ENCODE measurements at places on chromosomes 4 and X.

DNA sequence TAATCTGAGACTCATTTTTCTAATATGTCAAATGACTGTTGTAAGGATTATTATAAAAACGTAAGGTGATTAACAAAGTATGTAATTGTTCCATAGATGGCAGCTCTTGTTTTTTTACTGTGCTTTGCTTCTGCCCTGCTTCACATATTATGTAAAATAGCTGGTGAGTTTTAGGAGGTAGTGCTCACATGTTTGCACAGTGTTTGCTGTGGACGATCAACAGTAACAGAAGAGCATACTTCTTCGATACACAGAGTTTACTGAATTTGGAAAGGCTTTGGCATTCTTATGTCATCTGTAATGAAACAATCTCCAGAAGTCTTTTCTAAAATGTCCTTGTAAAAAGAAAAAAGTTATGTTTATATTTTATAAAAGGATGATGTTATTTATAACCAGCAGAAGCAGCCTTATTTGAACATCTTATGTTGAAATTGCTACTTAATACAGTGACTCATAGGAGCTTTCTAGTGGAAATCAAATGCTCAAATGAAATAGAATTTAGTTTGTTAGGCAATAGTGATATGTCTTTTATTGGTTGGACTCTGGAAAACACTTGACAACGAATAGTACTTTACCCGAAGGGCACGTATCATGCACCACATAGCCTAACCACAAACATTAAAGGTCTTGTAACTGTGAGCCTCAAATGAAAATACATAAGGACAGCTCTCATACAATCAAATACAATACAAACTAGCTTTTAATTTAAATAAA lies 1.9 kb upstream of the MTTP start:
- no peak for DNase-seq

DNA sequence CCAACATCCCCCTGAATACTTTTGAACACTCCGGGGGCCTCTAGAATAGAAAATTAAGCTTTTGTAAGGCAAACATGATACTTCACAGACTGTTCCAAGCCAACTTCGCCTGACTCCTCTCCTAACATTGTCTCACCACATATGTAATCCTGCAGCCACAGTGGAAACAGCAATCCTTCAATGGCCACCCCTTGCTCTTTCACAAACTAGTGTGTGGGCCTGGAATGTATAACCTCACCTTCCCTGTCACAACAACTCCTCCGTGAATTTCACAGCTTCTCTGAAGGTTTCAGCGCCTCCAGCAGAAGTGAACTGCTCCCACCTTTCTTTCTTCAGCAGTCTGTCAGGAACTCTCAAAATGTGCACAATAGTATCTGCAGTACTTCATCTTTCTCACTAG lies 185.1 kb downstream of the ADGRL3 start:
- DNase-seq = no peak

GRCh38 chr4:123299212-123299691 lies 97.3 kb upstream of the SPRY1 start:
- no peak for DNase-seq

DNA sequence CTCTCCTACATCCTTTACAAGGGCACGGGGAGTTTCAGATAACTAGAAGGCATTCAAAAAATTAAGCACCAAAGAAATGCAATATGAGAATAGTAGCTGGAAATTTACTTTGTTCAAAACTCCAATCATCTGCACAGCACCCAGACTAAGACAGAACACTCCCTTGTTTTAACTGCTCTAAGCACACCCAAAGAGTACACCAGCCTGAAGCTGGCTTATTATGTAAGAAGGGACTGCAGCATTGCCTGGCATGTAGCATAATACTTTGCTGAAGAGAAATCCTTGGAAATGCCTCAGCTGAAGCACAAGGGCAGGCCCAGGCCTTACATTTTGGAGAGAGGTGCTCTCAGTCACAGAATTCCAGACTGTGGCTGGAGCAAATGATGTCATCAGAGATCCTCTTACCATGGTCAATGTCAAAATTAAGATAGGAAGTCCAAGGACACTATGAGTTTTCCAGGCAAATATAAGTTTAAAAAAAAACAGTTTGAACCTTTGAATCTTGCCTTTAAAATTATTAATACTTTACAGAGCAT lies 14.8 kb downstream of the ARHGEF6 start:
- no peak for DNase-seq

DNA sequence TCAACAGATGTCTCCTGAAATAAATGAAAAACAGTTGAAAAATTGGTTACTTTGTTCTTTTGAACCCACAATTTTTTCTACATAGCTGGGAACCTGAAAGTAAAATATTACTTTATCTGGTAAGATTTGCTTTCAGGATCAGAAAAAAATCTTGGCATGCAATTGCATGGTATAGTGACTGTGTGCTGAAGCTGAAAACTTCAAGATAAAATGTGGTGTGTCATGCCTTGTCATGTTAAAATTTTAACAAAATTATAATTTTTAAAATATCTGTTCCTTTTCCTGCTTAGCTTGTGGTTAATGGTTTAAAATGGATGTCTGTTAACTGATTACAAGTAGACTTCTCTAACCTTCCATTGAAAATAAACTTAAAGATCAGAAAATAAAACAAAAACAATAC lies 904.8 kb downstream of the PDHA2 start:
- DNase-seq = no peak

DNA sequence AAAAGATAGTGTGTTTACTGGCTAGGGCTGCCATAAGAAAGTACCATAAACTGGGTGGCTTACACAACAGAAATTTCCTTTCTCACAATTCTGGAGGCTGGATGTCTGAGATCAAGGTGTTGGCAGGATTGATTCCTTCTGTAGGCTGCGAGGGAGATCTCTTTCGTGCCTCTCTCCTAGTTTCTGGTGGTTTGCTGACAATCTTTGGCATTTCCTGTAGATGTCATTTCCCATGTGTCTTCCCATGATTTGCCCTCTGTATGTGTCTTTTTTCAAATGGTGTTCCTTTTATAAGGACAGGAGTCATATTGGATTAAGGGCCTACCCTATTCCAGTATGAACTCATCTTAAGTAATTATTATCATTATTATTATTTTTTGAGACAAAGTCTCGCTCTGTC lies 27.9 kb upstream of the LCORL start:
- DNase-seq = no peak

DNA sequence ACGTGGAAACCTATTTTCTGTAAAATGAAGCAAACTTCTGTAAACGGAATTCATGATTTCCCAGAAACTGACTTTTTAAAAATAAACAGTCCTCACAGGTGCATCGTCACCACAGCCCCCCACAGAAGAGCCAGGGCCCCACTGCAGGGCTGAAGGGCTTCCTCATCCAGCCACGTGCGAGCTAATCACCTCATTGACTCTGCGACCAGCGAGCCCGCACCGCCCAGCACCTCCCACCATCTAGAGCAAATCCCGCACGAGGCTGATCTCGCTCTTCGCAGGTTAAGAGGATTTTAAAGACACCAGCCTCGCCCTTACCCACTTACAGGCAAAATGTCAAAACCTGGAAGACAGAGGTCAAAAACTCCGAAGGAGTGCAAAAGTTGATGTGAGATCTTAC lies 14.8 kb downstream of the PPP2R3B start:
- no peak for DNase-seq

DNA sequence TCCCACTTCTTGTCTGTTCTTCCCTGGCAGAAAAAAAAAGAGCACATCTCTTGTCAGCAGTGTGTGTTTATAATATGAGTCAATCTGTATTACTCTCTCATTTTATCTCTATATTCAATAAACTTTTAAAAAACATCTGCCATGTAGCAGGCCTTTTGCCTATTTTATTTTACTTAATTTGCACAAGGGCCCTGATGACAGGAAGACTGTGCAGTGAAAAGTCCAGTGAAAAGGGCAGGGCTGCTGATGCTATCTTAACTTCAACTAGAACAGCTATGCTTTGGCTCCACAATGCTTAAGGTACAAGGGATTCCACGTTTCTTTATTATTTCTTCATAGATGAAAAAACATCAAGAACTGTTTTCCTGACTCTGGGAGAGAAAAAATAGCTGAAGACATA lies 97.0 kb upstream of the DGKK start:
- no peak for DNase-seq

DNA sequence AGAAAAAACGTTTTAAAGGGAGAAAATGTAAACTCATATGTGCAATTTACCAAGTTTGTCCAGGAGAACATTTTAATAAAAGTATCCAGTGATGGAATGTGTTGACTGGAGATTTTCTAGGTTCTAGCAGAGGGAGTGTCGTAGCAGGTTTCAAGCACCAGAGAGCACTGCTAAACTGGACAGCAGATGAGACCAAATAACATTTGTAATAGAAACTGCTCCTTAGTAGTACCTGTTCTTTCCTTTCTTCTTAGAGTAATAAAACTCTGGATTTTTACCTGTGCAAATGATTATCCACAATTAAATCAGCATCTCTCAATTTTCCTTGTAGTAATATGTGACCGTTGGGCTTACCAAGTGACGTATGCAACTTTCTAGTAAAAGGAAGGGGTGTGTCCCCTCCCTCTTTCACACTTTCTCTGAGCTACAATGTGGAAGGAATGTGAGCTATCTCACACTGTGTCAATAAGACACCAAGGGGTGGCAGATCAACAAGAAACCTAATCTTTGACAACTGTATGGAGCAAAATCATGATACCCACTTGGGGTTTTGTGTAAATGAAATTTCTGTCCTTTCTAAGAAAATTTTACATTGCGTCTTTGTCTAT lies 9.5 kb downstream of the HPGDS start:
- DNase-seq = no peak

- no peak for DNase-seq
Observed at GRCh38 chr4:38686682-38687081, 22.7 kb downstream of the KLF3 start.

DNA sequence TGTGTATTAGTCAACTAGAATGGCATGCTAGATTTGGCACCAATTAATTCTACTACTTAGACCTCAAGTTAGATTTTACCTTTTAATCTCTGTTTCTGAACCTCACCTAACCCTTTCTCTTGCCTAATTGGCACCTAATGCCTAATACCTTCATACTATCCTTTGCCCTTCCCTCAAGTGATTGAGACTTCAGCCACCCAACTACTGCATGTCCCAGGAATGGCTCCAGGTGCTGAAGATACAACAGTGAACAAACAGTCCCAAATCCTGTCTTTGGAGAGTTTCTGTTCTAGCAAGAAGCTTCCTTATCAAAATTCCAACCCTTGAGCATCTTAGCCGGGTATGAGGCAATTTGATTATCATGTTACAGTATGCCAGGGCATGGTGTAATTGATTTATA lies 139.9 kb downstream of the CPE start:
- DNase-seq = no peak

GRCh38 chr4:164933244-164933643 lies 44.2 kb downstream of the TRIM61 start:
- DNase-seq = no peak

DNA sequence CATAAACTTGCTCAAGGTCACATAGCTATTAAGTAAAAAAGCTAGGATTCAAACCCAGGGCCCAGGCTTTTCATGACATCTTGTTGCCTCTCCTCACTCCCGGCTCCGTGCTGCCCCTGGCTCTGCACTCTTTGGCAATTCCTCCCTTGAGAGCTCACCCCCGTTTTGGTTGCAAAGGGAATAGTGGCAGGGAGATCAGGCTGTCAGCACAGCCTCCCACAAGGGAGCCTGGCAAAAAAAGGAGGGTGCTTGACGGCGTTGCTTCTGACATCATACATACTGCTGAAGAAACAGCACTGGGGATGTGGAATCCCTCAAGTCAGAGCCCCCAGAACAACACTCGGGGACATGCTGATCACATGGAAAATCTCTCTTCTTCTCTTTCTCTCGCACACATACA lies 20.5 kb downstream of the IQSEC2 start:
- DNase-seq = no peak

GRCh38 chrX:8808661-8809060 lies 7.5 kb upstream of the FAM9A start:
- DNase-seq = no peak

DNA sequence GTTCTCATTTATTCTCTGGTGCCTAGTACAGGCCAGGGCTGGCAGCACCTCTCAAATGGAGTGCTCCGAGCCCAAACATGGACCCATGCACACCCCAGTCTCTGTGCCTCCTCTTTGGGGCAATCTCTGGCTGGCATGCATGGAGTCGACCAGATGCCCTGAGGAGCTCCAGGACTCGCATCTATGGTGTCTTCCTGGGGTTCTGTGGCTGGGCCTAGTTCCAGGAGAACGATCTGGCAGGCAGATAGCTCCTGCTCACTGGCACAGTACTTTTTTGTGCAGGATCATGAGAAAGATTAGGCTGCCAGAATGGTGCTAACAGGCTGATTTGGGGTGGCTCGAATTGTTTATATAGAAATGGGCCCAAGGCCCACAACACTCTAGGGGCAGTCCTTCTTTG lies 72.0 kb upstream of the PJA1 start:
- DNase-seq = no peak

- no peak for DNase-seq
Observed at GRCh38 chrX:15254852-15255251, 15.0 kb downstream of the ASB9 start.

DNA sequence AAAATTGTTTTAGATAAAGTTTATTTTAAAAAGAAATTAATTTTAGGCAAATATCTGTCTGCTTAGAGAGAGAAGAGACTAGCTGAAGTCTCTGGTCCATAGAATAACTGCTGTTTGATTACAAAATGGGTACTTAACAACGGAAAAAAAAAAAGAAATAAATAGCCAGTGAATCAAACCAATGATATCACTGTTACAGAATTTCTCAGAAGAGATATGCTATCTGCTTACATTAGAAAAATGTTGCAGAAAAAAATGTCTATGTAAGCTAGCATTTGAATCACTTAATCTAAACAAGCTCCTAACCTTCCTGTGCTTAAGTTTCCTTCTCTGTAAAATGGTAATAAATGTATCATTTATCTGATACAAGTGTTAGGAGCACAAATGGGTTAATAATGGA lies 189.9 kb downstream of the IL15 start:
- no peak for DNase-seq

DNA sequence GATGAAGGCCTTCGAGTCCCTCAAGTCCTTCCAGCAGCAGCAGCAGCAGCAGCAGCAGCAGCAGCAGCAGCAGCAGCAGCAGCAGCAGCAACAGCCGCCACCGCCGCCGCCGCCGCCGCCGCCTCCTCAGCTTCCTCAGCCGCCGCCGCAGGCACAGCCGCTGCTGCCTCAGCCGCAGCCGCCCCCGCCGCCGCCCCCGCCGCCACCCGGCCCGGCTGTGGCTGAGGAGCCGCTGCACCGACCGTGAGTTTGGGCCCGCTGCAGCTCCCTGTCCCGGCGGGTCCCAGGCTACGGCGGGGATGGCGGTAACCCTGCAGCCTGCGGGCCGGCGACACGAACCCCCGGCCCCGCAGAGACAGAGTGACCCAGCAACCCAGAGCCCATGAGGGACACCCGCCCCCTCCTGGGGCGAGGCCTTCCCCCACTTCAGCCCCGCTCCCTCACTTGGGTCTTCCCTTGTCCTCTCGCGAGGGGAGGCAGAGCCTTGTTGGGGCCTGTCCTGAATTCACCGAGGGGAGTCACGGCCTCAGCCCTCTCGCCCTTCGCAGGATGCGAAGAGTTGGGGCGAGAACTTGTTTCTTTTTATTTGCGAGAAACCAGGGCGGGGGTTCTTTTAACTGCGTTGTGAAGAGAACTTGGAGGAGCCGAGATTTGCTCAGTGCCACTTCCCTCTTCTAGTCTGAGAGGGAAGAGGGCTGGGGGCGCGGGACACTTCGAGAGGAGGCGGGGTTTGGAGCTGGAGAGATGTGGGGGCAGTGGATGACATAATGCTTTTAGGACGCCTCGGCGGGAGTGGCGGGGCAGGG lies 568 bp downstream of the HTT start:
- DNase-seq = peak; percentile 26
